Effector CD8-positive, alpha-beta T cell (primary cell): ENCODE measurements at places on chromosomes 3 and 15.

GRCh38 chr3:52572221-52572620 lies 35.8 kb downstream of the UQCC5 start:
- DNase-seq = no peak

DNA sequence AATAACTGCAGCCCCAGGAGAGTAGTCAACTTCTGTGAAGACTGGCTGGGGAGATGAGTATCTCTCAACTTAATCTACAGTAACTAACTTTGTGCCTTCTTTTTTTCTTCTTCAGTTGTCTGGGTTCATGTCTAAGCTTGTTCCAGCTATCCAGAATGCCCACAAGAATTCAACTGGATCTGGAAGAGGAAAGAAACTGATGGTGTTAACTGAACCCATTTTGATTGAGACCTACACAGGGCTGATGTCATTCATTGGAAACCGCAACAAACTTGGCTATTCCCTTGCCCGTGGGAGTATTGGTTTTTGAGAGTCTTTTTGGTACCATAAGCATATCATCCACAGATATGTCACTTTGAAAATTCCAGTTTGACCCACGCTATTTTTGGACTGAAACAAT lies 148.7 kb downstream of the TPRG1 start:
- no peak for DNase-seq

DNA sequence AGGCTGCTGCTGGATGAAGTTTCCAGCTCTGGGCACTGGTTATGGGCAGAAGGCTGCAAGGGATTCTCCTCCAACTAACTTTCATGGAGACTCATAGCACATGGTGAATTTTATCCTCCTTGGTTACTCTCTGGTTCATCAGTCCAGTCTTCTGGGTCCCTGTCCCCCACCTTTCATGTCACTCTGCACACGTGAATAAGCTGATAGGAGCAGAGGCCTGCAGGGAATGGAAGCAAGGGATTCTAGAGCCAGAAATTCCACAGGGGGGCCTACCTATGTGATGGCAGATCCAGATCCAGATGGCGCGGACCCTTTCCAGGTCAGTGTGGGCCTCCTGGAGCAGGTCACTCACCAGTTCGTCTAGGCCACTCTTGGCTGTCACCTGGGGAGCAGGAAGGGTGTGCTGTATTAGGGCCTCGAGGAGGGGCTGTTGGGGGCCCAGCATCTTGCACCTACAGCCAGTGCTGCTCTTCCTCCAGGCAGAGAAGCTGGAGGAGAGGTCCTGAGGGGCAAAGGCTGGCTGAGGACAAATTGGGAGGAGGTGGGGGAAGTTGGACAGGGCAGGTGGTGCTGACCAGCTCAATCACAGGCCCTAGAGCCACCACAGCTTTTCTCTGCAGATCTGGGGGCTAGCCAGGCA lies 30.2 kb downstream of the KY start:
- no peak for DNase-seq

- DNase-seq = no peak
Measured at GRCh38 chr3:48562367-48563095, 1.1 kb downstream of the UCN2 start.

GRCh38 chr3:37713818-37714204 lies 147.9 kb upstream of the CTDSPL start:
- no peak for DNase-seq

- no peak for DNase-seq
Measured at GRCh38 chr3:177351757-177352158, 154.5 kb upstream of the TBL1XR1 start.

DNA sequence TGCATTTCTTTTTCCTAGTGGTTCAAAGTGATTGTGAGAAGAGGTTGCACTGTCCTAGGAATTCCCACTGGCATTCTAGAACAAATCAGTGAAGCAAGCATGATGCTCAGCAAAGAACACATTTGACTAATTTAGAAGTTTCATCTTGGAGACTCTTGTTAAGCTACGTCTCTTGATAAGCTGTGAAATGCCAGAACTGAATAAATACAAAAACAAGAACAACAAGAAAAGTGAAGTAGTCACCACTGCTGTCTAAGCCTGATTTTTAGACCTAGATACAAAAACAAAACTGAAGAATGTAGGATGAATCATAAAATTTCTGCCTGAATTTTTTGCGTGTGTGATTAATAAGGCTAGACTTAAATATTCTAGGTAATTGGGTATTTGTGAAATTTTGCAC lies 1162.4 kb downstream of the TUSC7 start:
- DNase-seq = no peak

GRCh38 chr15:66770518-66771350 lies 68.7 kb downstream of the SMAD6 start:
- no peak for DNase-seq

GRCh38 chr3:63631670-63632069 lies 20.8 kb upstream of the SNTN start:
- DNase-seq = no peak

DNA sequence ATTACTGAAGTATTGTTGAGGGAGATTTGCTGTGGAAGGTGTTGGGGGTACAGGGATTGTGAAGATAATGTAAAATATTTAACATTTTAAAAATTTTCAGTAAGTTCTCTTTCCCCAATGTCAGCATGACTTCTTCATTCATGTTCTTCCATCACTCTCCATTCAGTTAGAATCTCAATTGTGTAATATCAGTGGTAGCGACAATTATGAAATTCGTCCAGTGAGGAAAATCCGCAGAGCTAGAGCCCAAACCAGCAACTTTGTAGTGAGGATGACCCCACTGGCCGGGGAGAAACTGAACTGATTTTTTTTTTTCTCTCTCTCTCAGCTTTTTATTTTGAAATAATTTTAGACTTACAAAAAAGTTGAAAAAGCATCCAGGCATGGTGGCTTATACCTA lies 171.7 kb downstream of the PGPEP1L start:
- no peak for DNase-seq

GRCh38 chr15:66747886-66748707 lies 46.1 kb downstream of the SMAD6 start:
- no peak for DNase-seq

DNA sequence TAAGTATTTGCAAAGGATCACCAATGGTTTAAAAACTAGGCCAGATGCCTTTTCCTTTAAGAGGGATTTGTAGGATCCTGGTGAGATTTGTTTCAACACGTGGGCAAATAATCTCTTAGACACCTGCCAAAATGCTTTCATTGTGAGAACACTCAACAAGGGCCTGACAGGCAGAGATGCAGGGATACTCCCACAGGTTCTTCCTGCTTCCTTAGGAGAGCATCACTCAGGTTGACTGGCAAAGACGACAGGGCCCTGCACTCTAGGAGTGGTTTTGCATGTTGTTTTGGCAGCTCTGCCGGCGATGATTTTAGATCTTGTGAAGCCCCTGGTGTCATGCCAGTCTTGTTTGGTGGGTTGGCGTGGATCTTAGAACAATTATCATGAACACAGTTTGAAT lies 184.5 kb downstream of the NR1D2 start:
- no peak for DNase-seq

GRCh38 chr3:106327696-106328025 lies 458.8 kb upstream of the CBLB start:
- DNase-seq = no peak

DNA sequence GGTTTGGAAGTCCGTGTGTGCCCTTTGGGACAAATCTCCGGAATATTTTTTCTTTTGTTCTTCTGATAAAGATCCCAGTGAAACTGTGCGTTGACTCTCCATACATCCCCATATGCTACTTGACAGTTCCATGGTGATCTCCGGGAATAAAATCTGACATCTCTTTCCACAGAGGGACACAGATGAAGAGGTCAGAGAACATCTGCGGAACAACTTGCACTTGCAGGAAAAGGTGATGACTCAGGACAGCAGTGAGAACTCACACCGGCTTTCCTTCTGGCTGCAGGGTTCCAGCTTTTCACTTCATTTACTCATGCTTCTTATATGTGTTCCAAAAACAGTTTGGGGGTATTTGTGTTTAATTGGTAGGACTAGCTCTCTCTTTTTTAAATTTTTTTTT lies 157.5 kb upstream of the CHRM5 start:
- no peak for DNase-seq

GRCh38 chr15:91517491-91518200 lies 335.9 kb upstream of the SLCO3A1 start:
- no peak for DNase-seq

DNA sequence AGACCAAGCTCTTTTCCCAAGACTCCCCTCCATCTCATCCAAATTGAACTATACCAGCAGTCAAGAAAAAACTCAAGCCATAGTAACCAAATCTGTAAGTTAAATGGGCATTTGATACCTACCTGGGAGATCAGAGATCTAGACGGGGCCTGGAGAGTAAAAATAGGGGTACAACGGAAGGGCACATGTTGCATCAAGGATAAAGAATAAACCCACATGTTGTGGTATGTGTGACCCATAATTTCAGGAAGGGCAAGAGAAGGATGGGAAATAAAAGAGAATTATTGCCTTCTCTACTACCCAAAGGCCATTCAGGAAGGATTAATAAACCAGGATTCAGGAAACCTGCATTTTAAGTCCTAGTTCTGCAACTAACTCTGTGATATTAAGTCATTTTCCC lies 1.5 kb downstream of the TEX55 start:
- no peak for DNase-seq

- no peak for DNase-seq
Measured at GRCh38 chr3:156793400-156793799, 32.8 kb upstream of the LEKR1 start.

DNA sequence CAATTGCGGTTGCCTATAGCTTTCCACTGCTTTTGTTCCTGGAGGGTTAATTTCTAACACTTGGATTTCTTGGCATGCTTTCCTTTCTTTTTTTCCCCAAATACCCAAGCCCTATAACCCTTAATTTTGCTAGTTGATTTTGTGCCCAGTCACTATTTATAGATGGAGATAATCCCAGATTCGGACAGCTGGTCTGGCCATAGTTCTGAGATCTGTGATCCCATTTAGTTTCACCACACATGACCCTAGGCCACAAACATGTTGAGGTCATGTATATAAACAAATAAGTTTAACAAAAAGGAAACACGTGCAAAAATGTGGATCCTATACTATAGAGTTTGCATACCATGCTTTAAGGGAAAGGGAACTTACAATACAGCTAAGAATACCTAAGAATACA lies 111.4 kb downstream of the ZMAT3 start:
- no peak for DNase-seq

- DNase-seq = no peak
Measured at GRCh38 chr3:193977622-193978021, 158.3 kb upstream of the HES1 start.

DNA sequence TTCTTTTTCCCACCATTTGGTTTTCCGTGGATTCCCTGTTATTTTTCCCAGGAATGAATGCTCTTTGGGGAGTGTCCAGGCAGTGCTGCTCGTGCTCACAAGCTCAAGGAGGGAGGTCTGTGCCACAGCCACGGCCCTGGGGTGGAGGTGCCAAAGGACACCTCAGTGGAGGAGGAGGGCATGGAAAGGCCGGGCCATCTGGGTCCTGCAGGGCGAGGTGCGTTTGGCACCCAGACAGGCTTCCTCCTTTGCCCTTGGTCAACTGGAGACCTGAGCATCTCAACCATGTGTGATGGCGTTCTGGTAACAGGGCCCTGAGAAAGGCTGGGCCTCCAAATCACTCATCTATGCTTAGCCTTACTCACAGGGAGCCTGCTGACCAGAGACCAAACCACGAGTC lies 25.4 kb downstream of the KY start:
- DNase-seq = no peak

- DNase-seq = no peak
Measured at GRCh38 chr3:99911433-99911832, 93.8 kb downstream of the CMSS1 start.

DNA sequence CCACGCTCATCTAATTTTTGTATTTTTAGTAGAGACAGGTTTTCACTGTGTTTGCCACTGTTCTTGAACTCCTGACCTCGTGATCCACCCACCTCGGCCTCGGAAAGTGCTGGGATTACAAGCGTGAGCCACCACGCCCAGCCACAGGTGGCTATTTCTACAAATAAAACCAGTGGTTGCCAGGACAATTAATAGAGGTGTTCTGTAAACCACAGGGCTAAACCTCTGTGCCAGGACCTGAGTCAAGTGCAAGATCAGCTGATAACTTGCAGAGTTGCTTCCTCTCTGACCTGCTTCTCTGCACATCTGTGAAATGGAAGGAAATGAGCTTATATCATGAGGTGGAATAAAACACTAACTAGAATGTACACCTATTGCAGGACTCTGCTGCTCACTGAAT lies 72.8 kb downstream of the CD200R1L start:
- DNase-seq = no peak

- DNase-seq = no peak
Measured at GRCh38 chr15:88695101-88695500, 56.3 kb downstream of the ISG20 start.

DNA sequence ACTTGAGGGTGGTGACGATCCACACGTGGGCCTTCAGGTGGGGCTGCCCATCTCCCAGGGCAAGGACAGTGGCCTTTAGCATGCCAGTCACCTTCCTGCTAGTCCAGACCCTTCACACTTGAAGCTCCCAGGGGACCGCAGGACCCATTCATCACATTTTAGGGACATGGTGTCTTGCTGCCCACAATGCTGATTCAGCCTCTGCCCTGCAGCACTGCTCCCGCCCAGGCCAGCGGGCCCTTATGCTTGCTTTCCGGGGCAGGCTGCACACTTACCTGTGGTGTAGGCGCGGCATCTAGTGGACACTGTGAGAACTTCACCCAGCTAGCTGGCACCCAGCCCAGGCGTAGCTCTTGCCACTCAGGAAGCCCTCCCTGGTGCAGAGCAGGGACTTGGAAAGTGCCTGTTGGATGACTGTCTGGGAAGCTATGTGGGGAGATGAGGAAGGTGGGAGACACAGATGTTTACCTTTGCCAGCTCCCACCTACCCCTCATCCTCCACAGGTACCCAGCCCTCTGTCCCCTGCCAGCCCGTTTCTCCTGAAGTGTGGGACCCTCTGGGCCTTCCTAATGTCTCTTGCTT lies 26.3 kb upstream of the NR2C2 start:
- peak; percentile 71 for DNase-seq

DNA sequence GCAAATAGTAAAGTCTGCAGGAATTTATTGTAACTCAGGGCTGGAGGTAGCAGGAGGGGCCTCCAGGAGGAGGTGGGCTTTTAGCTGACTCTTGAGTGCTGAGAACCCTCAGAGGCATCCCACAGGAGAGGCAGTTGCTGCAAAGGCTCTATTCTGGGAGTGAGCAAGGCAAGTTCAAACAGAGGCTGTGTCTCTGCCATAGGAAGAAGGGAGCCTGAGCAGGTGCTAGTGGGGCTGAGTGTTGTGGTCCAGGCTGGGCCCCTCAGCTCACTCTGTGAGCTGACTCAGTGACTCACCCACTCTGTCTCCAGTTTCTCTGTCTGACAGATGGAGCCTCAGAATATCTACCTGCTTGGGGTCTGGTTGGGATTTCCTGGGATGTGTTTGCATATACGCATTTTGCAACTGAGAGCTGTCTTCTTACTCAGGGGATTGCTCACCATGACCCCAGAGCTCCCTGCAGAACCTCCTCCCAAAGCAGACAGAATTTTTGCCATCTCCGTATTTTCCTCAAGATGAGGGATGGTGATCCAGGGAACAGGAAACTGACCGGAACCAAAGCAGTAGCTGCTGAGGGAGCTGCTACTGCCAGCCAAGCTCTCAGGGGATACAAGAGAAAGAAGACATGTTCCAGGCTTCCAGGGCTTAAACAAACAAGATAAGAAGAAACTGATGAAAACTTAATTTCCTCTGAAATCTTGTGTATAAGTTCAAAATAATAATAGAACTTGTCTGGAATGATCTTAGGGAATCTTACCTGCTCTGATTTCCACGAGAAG lies 13.6 kb upstream of the NOX5 start:
- DNase-seq = no peak

GRCh38 chr15:62769604-62770003 lies 272.9 kb upstream of the TPM1 start:
- no peak for DNase-seq
